ENCODE measurements at places on chromosomes 7 and 10. TPM values are rescaled to one million over a fixed set of nuclear protein-coding genes. Genes with fewer than 3 reads are reported as not detected.

The TMEM120A gene
- 21.3 TPM for total RNA-seq

The SUN3 gene
- total RNA-seq, result not detected

The ABCB4 gene
- not detected for total RNA-seq

The SYT15 gene
- 1.2 TPM for total RNA-seq

The HPSE2 gene
- total RNA-seq, result not detected

The A1CF gene
- total RNA-seq, result not detected

The CALML3 gene
- not detected for total RNA-seq

The TAS2R60 gene
- total RNA-seq, result not detected

The EPHB6 gene
- 5.9 TPM for total RNA-seq

The OPN1SW gene
- total RNA-seq, result not detected

The PNLIPRP2 gene
- not detected for total RNA-seq

The PPP1R9A gene
- not detected for total RNA-seq

The RADIL gene
- 0.14 TPM for total RNA-seq

Measured in T-helper 2 cell treated with Interferon-gamma antibody and Interleukin-4, amounts not matched to agents 100 ng/mL and 5 ng/mL, for 36 hours (primary cell).